ENCODE measurements at places on chromosomes 16 and 17.

DNA sequence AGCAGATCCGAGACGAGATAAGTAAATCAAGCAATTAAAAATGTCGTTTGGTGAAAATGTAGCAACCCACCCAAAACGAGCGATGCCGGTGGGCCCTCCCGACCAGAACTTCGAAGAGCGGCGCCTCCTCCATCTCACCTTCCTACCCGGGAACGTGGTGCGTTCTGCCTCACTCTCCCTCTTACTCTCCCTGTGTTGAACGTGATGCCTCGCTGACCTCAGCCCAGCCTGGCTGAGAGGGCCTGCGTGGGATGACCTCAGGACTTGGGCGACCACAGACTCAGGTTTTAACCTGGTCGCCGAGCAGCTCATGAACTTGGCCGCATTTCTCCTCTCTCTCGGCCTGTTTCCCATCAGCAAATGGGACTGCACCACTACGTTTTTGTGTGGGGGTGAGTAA is 69.7 kb upstream of the RPL38 start:
- DNase-seq = no peak

DNA sequence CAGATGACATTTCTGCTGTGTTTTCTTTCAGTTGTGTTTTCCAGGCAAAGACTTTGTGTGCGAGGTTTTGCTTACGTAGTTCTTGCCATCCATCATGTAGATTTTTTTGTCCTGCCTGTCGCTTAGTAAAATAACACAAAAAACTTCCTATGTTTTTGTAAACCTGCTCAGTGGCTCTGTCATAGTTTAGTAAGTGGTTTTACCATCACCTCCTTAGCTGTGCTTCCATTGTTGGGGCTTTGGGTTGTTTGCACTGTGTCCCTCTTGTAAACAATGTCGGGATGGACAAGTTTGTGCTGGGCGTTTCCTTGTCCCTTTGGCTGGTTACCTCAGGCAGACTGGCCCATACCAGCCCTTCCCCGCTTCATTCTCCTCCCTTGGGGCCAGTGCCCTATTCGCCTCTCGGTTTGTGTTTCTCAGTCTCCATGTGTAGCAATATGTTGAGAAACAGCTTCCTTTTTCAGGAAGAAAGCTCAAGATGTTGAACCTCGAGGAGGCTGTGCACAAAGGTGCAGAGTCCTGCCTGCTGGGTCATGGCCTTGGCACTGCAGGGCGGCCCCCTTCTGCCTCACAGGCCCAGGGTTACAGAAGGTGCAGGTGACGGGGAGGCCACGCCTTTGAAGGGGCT is 74.6 kb downstream of the KSR1 start:
- DNase-seq = no peak

DNA sequence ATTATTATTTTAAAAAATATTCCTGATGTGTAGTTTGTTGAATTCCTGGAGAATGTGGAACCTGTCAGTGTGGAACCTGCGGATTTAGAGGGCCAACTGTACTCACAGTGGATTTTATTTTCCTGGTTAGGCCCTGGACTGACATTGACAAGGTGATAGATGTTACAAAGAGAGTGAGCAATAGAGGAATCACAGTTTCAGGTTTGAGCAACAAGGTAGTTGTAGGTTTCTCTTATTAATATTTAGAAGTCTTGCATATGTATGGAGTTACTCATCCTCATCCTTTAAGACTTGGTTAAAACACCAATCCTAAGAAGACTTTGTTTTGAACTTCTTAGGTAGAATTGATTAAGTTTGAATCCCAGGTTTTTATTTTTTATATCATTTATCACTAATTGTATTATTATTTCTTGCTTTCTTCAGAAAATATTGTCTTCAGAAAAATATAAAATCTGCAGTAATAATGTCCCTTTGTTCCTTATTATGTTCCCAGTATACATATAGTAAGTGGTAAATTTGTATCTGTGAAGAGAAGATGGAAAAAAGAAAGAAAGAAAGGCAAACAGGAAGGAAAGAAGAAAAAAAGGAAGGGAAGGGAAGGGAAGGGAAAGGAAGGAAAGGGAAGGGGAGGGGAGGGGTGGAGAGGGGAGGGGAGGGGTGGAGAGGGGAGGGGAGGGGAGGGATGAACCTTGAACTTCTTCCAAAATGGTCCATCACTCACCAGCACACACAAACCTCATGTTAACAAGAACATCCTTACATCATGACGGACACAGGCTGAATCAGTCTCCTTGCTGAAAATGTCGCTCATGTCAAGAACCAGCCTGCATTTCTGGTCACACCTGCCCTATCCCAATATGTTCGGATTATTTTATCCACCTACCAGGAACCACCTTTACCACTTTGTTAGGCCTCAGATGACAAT is 867.2 kb downstream of the CDH11 start:
- no peak for DNase-seq

DNA sequence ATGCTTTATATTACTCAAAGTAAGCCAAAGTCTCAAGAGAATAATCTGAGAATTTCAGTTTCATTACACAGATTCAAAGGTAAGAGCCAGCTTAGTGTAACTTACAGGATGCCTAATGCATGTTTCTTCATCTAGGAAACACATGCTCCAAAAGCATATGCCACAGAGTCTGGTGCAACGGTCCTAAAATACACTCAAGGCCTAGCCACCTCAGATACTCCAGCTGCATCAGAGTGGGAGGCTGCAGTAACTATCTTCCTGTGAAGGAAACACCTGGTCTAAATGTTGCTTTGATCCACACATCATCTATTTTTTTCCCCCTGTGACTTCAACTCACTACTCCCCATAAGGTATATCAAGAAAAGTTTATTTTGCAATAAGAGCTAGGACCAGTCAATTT is 51.6 kb upstream of the CORO6 start:
- no peak for DNase-seq

DNA sequence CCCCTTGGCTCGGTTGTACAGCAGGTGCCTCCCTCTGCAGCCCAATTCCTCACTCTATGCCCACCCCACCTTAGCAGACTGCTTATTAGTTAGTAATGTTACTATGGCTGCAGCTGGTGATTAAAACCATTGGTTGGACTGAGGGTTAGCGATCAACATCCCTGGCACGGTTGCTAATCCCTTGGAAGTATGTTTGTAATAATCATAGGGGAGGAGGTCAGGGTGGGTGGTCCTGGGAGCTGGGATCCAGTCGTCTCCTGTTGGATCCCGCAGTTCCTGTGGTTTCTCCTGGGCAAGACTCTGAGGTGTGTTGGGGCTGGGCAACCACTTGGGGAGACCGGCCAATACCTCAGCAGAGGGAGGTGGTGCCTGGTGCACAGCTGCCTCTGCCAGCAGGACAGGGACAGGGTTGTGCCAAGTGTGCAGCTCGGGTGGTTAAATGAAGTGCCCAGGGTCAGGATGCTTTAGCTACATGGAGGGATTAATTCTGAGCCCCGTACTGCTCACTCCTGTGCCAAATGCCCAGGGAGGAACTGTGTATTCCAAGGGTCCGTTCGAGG is 38.0 kb downstream of the FZD2 start:
- DNase-seq = no peak

DNA sequence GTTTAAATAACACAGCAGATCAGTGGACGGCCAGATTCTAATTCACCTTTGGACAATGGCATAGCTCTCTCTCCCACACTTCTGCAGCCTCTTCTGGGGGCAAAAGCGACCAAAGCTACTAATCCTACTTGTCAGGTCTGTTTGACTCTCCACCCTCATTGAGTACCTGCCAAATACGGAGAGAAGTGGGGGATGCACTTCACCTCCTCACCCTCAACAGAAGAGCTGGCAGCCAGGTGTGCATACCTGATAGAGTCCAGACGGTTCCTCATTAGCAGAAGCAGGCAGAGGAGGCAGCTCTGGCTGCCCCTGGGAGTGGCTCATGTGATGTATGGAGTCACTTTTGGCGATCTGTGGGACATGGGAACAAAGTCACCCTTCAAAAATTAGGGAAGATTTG is 4.9 kb downstream of the DNAH3 start:
- DNase-seq = no peak

- no peak for DNase-seq
Measured at GRCh38 chr17:82931699-82932517, 92.1 kb upstream of the ZNF750 start.

GRCh38 chr16:57130950-57131321 is 38.6 kb downstream of the CPNE2 start:
- no peak for DNase-seq

All from effector memory CD8-positive, alpha-beta T cell (primary cell).